Airway epithelial cell (primary cell): ENCODE measurements at places on chromosomes 7 and 10. TPM values are rescaled to one million over a fixed set of nuclear protein-coding genes. Genes with fewer than 3 reads are reported as not detected.

Gene STRIP2
- 3.2 and 3.8 TPM in 2 replicates for total RNA-seq

Gene NRBF2
- total RNA-seq, result 19.2 and 20.4 TPM in 2 replicates

Gene PDZD7
- 0.88 and 1.2 TPM in 2 replicates for total RNA-seq

Gene CCNY
- 17.3 and 27.2 TPM in 2 replicates for total RNA-seq

Gene EMX2
- total RNA-seq, result not detected in 2 replicates

Gene IFIT2
- total RNA-seq, result 0.19 and 0.28 TPM in 2 replicates

Gene ASB15
- not detected in 2 replicates for total RNA-seq

Gene CFAP69
- 0.28 and 0.49 TPM in 2 replicates for total RNA-seq

Gene PRLHR
- not detected in 2 replicates for total RNA-seq

Gene SPDYE17
- not detected in 2 replicates for total RNA-seq

Gene BCL7B
- total RNA-seq, result 38.9 and 43.7 TPM in 2 replicates

Gene HSPA12A
- total RNA-seq, result 1.5 and 2.2 TPM in 2 replicates
